ENCODE measurements at places on chromosomes 6 and 20. TPM values are rescaled to one million over a fixed set of nuclear protein-coding genes. Genes with fewer than 3 reads are reported as not detected.

DNA sequence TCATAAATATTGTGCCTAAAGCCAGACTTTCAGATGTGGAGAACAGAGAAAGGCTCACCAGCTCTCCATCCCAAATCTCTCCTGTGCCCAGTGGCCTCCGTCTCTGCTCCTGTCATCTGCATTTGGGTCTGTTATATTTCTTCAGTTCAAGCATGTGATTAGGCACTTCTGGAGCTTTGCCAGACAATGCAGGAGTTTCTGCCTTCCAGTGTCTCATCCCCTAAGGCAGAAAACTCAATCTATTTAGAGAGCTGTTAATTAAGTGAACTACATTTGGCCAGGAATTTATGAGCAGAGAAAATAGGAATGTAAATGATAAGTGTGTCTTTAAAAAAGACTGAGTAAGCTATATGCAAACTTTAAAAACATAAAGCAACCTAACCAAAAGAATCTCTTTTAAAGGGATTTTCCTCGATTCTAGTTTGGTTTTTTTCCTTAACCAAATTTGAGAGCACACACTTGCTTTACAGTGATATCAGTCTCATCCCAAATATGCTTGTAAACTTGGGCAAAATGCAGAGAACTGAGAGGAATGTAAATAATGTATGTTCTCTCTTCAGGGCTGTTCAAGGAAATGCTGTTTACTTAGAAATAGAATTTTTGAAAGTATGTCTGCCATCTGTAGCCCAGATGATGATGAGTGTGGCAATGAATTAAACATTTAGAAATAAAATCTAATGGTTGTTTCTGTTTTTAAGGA, 113.9 kb downstream of the ELOVL4 start:
- no peak for DNase-seq

DNA sequence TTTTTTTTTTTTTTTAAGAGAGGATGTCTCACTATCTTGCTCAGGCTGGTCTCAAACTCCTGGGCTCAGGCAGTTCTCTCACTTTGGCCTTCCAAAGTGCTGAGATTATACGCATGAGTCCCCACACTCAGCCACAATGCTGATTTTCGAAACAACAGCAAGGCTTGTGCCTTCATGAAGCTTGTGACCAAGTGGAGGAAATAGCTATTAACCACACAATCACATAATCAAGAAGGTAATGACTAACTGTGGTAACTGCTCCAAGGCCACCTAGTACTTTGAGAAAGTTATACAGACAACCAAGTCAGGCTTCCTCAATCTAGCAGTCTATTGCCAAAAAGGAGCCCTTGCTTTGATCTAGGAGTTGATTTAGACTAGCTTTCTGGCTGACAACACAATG, 46.3 kb downstream of the SOD2 start:
- DNase-seq = no peak

GRCh38 chr6:83615025-83615999, 93.6 kb downstream of the SNAP91 start:
- DNase-seq = peak; percentile 13

GRCh38 chr20:17885076-17885475, 83.5 kb downstream of the SNX5 start:
- no peak for DNase-seq

DNA sequence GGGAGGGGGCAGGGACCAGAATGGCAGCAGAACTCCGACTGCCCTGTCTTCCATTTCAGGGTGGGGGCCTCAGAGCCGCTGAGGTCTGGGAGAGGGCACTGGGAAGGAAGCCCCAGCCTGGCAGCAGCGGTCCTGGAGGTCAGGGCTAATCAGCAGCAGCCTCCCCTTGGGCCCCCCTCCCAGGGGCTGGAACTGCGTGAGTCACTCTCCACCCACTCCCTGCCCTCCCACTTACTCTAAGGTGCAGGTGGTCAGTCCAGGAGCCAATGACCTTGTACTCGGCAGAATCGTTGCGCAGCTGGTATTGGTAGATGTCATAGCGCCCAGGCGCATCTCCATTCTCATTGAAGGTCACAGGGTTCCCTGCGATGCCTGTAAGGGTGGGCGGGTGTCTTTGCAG, 105.9 kb downstream of the GRM4 start:
- no peak for DNase-seq

DNA sequence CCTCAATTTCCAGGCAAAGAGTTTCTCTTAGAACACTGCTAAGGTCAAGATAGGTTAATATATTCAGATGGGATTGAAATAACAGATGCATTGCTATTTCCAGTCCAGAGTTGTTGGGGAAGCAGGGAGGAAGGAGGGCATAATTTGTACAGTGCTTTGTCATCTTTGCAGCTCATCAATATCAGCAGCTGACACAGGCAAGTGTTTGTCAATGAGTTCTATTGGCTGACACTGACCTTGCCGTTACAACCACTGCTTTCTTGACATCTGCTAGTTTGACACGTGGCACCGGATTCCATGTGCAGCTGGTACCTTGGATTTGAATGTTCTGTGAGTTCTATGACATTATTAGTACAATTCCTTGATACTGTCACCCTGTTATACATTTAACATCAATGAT, 28.0 kb upstream of the MLIP start:
- no peak for DNase-seq

DNA sequence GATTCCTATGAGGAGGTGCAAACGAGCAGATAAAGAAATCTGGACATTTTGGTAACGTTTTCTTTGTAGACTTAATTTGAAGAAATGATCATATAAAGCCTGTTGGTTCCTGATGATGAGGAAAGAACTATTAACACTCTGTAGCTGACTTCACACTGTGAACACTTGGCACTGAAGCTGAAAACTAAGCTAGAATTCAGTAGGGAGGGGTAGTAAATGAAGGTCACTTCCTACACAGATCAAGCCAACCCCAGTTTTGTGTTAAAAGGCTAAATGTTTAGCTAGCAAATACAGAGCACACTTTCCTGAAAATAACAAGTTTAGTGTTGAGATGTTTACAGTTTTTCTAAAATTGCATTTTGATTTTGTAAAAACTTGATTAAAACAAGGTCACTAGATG, 296.2 kb upstream of the PRDM1 start:
- no peak for DNase-seq

DNA sequence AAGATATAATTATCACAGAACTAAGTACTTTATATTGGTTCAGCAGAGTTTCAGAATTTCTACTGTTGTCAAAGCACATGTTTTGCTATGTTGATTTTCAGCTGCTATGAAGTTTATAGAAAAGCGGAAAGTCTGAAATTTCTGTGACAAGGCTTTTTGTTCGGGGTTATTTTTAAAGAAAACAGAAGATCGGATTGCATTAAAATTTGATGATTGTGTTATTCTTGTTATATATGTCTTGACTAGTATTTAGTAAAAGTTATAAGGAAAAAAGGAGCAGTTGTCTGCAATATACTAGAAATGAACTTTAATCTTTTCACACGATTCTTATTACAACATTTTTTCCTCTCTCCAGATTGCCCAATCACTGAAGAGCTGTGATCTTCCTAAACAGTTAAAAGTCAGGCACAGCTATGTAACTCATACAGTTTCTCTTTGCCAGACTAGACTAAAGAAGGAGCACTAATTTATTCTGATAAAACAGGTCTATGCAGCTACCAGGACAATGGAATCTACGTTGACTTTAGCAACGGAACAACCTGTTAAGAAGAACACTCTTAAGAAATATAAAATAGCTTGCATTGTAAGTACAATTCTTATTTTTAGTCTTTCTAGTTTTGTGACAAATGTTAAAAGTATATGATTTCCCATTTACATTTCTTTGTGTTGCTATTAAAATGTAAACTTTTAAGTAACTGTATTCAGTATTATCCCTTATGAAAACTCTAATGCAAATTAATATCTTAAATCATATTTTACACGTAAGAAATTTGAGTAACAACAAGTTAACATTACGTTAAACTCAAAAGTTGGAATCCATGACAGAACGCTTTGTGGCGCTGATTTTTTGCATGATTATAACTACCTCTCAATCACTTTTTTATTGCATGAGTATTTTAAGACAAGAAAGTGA, at the start of gene ENPP3:
ENPP3 (plus strand) TSS at position 423 of the 913 bp plus-strand sequence; CDS start at position 506, 83 bp downstream.
- DNase-seq = no peak

DNA sequence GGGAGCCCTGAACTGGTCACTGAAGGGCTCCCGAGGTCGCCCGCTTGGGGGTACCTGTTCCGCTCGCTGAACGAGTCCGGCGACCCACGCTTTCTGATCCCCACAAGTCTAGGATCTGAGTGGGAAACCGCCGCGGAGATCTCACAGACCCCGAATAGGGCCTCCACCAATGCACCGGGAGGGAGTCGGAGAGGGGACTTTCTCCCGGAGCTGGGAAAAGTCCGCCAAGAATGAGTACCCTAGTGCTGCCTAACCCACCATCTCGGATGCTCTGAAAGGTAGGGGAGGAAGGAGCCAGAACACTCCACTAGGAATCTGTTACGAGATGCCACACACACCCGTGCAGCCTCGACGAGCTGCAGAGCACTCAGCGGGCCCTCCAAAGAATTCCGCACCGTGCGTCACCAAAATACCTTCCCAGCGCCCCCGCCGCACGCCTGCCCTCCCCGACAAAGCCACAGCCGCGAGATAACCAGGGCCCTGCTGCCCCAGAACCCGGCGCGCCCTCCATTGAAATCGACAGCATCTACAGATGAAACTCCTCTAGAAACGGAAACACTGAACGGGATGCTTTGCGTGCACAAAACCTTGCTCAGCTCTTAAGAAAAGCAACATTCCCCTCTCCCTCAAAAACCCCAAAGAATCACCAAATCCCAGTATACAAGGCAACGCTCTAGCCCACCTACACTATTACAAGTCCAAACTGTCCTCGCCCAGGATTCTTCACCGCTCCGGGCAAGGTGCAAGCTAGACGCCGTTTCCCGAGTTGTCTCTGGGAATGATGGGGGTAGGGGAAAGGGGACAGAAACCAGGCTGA, 686 bp downstream of the COL12A1 start:
- DNase-seq = no peak

- DNase-seq = no peak
Observed at GRCh38 chr20:53149148-53149889, 177.2 kb downstream of the TSHZ2 start.

DNA sequence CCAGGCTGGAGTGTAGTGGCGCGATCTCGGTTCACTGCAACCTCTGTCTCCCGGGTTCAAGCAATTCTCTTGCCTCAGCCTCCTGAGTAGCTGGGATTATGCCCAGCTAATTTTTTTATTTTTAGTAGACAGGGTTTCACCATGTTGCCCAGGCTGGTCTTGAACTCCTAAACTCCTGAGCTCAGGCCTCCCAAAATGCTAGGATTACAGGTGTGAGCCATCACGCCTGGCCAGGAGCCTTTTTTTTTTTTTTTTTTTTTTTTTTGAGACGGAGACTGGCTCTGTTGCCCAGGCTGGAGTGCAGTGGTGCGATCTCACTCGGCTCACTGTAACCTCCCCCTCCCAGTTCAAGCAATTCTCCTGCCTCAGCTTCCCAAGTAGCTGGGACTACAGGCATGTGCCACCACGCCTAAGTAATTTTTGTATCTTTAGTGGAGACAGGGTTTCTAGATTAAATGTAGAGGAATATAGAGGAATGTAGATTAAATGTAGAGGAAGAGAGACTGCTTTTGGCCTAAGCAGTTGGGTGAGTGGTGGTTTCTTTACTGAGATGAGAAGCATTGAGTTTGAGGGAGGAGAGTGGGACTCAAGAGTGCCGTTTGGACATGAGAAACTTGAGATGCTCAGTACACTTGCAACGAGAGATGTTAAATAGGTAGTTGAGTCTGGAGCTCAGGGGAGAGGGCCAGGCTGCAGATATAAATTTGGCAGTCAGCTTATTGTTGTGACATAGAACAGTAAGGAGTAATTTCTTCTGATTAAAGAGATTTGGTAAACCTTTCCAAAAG, 16.7 kb downstream of the VAPB start:
- no peak for DNase-seq

DNA sequence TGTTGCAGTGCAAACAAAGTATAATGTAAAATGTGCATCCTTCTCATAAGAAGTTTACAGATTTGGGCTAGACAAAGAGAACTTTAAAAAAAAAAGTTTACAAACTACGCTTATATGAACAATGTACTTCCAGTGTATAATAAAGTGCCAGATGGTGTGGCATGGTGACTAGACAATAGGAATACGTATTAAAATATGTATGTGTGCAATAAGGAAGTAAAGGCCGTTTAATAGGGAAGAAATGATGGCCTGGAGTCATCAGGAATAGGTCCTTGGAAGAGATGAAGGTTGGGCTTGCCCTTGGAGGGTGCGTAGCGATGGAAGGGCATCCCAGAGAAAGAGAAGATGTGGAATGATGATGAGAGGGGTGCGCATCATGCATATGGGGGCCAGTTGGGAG, 108.2 kb downstream of the SOBP start:
- no peak for DNase-seq

DNA sequence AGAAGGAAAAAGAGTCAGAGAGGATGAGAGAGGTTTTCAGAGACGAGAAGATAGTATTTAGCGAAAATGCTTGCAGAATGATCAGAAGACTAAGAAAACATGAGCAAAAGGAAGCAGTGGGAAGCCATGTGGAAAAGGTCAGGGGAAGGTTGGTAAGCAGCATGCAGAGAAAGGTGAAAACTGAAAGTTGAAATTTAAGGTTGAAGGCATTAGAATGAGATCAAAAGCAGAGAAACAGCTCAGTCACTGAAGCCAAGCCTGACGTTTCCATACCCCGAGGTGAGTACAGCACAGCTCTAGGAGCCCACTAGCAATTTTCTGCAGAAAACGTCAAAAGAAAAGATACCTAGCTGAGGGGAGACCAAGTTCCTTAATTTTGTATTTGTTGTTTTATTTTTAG, 19.1 kb upstream of the TFB1M start:
- no peak for DNase-seq

GRCh38 chr6:116828983-116829382, at the start of gene GPRC6A:
Gene GPRC6A (minus strand): TSS chr6:116829083. CDS start chr6:116829013, 70 bp downstream.
- no peak for DNase-seq

GRCh38 chr6:45569210-45569945, 191.6 kb upstream of the SUPT3H start:
- no peak for DNase-seq

DNA sequence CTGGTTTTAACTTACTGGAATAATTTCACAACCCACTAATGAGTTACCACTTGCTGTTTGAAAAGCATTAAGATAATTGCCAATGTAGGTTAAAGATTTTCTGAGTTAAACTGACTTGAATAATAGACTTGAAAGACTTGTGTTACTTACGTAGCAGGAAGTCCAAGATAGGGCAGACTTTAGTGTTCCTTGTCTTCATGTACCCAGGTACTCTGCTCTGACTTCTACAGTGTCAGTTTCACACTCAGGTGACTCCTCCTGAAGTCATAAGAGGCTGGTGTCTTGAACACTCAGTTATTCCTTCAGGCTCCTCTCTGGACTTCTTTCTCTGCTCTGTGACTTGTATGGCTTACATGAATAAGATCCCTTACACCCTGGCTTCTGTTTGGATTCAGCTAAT, 76.3 kb upstream of the SGK1 start:
- DNase-seq = no peak

DNA sequence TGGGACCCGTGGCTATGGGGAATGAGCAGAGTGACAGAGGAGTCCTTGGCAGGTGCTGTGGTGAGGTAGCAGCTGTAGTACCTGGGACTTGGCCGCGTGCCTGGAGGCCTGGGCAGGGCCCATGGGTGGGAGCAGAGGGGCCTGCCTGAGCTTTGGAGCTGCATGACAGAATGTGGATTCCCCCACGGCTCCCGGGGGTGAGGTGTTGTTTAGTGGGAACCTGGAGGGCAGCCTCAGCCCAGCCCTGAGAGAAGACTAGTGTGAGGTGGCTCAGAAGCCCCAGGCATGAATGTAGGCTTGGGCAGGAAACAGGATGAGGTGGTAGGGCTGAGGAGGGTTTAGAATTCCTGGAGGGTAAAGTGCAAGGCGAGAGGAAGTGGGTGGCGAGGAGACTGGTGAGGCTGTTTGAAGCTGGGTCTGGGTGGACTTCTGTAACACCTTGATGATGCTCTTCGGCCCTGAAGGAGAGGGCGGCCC, 86.5 kb upstream of the SCP2D1 start:
- DNase-seq = no peak

Gene SUMO4
- 0.87 TPM for total RNA-seq

Gene SASH1
- total RNA-seq = 11.7 TPM

Gene GUCA1A
- not detected for total RNA-seq

Gene MAP1LC3A
- total RNA-seq = 1.2 TPM

Measured in NCI-H460 (cell line).